ENCODE measurements at places on chromosomes 7 and 10.

- DNase-seq: no peak
These were observed 226.7 kb downstream of the EXOC4 start for GRCh38 chr7:133479456-133480065.

DNA sequence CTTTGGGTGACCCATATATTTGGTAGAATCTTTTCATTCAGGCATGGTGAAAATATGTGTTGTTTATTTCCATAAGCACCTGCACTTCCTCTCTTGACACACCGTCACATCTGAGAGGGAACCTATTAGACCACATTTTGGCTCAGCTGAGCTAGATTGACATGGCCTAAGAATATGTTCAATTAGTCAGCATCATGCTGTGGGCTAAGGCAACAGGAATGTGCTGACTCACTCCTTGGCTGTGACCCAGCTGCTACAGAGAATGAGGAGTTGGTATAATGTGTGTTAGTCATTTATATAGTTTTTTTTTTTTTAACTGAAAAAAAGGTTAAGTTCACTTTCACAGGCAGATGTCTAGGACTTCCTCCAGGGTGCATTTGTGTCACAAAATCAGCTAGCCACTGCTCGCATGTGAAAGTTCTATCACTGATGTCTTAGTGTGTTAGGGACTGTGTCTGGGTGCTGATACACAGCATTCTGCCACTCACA lies 180.6 kb downstream of the SEMA3E start:
- peak; percentile 21 for DNase-seq

GRCh38 chr10:124654686-124655085 lies 89.5 kb downstream of the FAM53B start:
- DNase-seq: peak; percentile 50

GRCh38 chr7:15128716-15129115 lies 226.2 kb upstream of the DGKB start:
- DNase-seq: no peak

- DNase-seq: no peak
These were observed 453.1 kb upstream of the MKI67 start for GRCh38 chr10:128579280-128579865.

- no peak for DNase-seq
These were observed 160.5 kb upstream of the MINDY3 start for GRCh38 chr10:16020836-16021235.

- no peak for DNase-seq
These were observed 89.0 kb downstream of the RSU1 start for GRCh38 chr10:16728266-16728665.

- DNase-seq: no peak
These were observed 7.8 kb downstream of the BAMBI start for GRCh38 chr10:28684986-28685580.

DNA sequence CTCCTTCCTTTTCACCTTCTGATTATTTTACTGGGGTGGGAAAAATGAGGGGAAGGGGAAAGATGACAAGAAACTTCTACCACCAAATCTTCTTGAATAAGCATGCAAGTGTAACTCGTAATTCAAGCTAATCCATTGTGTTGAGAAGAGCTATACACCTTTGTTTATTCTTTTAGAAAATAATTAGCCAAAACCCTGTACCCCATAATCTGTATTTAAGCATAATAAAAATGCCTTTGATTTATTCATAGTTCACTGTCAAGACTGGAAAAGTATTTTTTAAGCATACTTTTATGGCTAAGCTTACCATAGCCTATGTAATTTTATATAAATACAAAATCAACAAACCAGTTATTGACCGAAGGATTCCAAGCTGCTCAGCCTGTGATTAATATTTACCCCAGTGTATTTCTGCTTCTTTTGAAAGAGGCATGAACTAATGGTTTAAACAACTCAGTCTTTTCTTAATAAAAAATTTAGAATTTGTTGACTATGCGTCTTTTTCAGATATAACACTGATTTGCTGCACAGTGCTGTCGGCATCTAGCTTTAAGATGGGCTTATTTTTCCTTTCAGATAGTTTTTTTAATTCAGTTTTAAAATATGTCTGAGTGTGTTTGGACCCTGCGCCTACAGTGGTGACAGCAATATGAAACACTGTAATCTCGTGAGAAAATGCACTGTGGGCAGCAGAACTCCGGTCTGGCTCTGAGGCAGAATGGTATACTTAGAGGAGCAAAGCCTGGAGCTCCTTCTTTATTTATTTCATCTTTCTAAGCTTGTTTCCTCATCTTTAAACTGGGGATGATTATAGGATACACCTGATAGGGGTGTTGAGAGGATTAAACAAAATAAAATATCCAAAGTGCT lies 238.8 kb upstream of the LRGUK start:
- DNase-seq: no peak

- DNase-seq: no peak
These were observed 241.5 kb upstream of the PTER start for GRCh38 chr10:16195178-16195769.

DNA sequence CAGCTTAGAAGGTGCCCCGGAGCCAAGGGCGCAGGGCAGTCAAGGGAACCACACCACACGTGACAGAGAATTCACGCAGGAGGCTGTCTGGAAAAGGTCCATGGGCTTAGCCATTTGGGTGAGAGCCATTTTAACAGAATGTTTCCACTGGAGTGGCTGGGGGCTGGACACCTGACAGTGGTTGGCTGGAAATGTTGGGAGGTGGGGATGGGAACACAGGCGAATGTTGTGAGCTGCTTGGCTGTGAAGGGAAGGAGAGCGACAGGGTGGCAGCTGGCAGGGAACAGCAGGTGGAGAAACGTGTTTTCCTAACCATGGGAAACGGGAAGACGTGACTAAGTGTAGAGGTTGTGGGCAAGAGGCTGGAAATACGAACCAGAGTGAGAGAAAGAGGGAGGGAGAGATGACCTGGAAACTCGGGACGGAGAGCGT lies 100.5 kb upstream of the ZNF32 start:
- no peak for DNase-seq

DNA sequence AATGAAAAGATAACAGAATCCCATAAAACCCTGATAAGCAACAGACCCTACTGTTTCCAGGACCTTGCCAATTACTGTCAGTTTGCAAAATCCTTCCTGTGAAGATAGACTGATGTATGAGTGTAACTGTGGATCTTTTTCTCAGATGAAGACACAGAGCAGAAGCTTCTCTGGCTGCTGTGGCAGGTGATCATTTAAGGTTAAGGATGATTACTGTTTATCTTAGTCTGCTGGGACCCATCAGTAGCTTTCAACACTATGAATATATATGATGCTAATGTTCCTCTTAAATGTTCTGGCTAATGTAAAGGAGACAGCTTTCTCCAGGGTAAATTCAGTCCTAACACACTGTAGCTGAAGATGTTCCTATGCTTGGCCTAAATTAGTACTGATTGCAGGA lies 56.0 kb upstream of the CTTNBP2 start:
- DNase-seq: no peak

DNA sequence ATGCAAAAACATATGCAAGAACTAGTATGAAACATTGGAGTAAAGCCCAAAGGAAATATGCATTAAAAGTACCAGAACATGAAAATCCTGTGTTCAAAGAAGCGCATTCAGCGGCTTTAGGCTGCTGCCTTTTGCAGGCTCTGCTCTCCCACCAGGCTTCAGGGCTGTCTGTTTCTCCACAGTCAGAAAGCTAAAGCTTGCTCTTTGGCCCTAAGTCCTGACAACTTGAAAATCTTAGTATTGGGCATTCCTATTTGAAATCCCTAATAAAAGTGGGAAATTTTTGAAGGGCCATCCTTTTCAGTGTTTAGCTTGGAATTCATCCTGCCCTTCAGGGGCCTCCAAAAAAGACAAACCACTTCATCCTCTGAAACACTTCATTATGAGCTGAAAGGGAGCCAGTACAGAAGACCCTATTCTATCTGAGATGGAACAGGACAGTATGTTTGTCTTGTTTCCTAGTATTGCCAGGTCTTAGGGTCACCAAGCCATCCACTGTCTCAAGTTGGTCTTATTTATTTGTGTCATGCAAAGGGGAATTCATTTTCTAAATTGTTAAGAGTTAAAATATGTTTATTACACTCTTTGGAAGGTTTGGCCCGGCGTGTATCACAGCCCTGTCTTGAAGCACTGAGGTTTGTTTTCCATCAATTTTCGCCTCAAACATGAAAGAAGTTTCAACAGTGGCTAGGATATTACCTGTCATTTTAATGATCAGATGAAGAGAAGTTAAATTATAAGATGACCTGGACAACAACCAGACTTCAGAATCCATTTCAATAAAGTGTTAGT lies 326.3 kb upstream of the BMPER start:
- DNase-seq: no peak

DNA sequence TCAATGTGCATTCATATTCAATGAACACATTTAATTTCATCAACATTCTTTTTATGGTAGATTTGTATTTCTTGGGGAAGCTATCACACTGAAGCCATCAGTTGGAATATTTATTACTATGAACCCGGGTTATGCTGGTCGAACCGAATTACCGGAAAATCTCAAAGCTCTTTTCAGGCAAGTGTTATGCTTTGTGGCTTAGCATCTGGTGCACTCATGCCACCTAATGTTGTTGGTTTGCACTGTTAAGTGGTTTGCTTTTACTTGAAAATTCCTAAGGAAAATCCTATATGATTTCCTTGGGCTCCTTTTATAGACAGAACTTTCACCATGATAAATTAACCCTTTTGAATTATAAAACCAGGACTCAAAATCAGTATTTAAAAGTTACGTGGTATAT lies 147.9 kb downstream of the DNAH11 start:
- DNase-seq: no peak

DNA sequence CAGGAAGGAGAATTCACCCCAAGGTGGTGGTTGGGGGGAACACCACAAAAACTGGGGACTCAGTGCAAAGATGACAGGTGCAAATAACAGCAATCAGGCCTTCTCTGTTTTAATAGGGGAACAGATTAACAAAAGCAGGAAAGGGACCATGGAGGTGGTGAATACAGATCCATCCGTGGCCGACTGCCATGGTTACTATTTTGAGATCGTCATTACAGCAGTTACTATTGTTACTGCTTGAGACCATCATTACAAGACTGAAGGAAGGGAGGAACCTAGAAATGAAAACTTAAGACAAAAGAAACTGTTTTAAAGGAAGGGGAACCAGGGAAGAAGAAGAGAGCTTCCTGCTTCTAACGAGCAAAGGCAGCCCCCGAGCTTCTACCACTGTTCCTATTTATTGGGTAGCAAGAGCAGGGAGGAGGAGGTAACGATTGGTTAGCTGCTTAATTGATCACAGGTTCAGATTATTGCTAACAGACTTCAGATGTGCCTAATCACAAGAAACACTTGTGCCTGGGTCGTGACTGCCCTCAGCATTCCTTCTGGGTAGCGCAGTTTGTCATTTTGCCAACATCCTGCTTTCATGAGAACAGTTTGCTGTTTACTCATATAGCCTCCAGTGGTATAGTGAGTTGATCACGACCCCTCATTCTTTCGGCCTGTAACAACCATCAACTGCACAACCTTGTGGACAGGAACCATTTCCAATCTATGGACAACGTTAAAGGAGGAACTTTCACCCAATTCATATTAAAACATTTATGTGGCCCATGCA lies 216.3 kb downstream of the CHCHD3 start:
- DNase-seq: no peak

DNA sequence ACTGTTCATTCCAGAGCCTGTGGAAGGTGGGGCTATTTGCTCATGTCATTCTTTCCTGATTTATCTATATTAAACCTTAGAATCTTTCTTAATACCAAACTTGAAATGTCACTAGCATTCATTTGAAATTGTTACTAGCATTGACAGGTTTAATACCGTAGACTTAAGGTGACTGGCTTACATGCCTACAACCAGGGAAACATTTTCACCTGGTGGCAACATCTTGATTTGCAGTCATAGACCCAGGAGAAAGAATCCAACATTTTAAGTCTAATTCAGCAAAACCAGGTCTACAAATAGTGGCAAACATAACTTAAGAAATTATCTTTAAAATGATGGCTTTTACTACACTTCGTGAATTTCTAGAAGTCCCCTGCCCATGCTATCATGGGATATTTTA lies 353.7 kb downstream of the HTR7 start:
- no peak for DNase-seq

- DNase-seq: no peak
These were observed 69.0 kb downstream of the CASD1 start for GRCh38 chr7:94578614-94579013.

- DNase-seq: no peak
These were observed 23.9 kb downstream of the KRIT1 start for GRCh38 chr7:92221766-92222165.

- no peak for DNase-seq
These were observed 71.3 kb downstream of the OSBPL3 start for GRCh38 chr7:24908727-24909126.

GRCh38 chr10:35533565-35533964 lies 71.6 kb upstream of the GJD4 start:
- DNase-seq: no peak

DNA sequence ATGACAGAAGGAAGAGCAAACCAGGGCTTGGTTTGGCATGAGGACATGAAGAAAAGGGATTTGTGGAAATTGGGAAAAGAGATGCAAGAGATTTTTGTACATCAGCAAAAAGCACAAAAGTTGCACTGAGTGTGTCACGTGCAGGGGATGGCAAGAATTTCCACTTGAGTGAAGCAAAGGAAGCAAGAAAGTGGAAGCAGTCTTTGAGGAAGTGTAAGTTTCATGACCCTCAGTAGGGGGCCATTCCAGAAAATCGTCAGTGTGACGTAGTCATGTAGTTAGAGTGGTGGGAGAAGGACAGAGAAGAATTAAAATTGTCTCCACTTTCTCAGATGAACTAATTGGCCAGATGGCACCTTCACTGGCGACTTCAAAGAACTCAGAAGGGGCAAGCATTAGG lies 123.3 kb upstream of the FZD1 start:
- DNase-seq: no peak

DNA sequence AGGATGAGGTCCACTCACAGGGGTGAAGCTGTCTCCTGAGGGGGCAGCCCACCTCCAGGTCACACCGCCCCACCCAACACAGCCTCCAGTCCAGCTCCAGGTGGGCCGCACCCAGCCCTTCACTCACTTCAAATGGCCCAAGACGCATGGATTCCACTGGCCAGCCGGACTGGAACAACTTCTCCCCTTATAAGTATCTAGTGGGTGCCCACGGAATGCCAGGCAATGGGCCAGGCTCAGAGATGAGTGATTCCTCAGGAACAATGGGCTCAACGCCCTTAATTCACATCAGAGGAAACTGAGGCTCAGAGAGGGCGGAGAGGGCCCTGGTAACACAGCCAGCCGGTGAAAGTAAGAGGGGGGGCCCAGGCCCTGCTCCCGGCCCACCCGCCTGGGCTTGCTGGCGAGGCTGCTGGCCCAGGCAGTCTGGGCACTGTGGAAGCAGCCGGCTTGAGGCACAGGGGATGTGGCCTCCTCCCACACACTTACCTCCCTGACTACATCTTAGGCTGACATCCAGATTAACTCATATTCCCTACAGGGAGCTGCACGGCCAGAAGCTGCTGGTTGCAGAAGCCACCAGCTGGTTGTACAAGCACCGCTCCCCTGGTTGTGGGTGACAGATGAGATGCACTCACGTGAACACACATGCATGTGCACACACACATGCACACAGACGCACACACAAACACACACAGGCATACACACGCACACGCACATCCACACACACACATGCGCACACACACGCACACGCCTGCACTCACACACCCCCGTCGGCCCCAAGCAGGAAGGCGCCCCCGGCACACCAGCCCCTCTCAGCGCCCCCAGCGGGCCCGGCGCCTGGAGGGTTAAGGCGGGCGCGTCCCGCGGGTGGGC lies 1.0 kb upstream of the FAM20C start:
- no peak for DNase-seq
